Adrenal gland (tissue), 19 donors: ENCODE measurements at places on chromosomes 7 and 10. TPM values are rescaled to one million over a fixed set of nuclear protein-coding genes. Genes with fewer than 3 reads are reported as not detected.

Gene MTURN
- total RNA-seq = 5.1 TPM

Gene EZH2
- 2.3 TPM for total RNA-seq

GRCh38 chr10:42888504-42889095 lies 106.0 kb downstream of the BMS1 start:
- DNase-seq = no peak

- DNase-seq = no peak
Observed at GRCh38 chr7:113285411-113285810, 167.1 kb upstream of the SMIM30 start.

DNA sequence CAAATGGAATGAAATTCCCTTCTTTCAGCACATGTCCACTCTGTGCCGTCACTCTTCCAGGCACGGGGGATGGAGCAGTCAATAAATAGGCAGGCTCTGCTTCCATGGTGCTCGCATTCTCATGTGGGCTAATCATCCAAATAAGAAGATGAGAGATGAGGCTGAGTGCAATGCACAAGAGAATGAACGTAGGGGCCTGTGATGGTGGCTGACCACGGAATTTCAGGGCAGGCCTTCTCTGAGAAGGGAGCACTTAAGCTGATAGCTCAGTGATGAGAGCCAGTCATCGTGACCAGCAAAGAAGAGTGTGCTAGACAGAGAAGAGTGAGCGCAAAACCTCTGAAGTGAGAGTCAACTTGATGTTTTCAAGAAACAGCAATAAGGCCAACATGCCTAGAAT lies 47.9 kb downstream of the TAF3 start:
- DNase-seq = no peak

GRCh38 chr10:126448091-126448490 lies 59.8 kb upstream of the ADAM12 start:
- no peak for DNase-seq

DNA sequence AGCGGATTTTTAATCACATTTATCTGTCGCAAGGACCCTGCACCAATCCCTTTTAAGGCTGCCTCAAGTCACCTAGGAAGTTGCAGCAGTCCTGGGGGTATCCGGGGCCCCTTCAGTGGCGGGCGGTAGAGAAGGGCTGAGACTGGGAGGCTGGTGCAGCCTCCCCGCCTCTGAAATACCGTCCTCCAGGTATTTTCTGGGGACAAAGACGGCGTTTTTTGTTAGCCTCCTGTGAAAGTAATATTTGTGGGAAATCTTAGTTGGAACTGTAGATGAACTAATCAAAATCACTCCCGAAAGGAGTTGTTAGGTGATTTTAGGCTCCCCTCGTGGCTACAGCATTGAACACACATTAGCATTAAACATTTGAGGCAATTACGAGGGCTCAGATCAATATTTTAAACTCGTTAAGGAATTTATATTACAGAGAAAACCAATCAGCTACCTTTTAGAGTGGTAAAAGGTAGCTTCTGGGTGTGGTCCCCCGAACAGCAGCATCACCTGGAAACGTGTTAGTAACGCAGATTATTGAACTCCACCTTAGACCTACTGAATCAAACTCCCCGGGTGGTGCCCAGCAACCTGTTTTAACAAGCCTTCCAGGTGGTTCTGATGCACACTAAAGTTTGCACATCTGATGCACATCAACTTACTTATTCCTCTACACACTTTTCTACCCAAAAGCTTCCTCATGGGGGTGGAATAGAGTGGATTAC lies 530 bp upstream of the ANXA7 start:
- no peak for DNase-seq
